ENCODE measurements at places on chromosomes 4 and X.

DNA sequence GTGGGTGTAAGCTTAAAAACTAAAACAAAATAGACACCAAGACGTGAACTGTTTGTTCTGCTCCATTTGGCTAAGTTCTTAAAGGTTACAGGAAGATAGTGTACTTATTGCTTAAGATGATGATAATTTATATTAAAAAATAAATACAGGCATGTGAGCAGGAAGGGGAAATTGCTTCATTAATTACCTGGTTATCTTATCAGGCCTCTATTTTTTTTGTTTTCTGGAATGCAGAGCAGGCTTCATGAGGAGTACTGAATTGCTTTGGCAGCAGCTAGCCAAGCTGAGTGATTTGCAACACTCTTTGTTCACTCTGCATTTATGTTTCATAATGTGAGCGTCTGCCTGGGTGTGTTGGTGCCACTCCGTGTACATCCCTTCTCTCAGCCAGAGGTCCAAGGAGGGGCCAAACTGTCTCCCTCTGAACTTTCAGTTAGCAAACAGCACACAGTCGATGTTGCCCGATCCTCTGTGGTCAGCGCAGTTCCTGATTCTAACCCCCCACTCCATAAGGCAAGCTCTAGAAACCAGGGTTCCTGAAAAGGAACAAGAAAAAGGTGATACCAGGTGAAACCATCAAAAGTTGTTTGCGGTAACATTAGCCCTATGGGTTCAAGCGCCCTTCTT, 348.2 kb downstream of the SPRY1 start:
- DNase-seq = no peak

- no peak for DNase-seq
Measured at GRCh38 chr4:185249105-185249504, 39.7 kb downstream of the SNX25 start.

GRCh38 chr4:180372691-180373090, 1870.5 kb upstream of the TENM3 start:
- no peak for DNase-seq

DNA sequence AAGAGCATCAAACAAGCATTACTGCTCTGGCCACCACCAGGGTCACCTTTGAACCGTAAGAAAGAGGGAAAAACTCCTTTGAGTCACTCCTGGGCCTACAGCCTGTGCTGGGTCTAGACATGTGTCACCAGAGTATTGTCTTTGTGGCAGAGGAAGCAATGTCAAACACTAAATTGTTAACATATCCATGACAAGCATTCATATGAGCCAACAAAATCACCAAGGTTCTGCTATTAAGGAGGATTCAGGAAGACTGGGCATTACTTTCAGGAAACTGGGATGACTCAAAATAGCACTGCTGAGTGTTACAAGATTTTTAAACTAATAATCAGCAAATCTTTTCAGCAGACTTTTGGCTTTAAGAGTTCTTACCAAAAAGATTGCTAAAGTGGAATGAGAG, 28.1 kb downstream of the LGI2 start:
- no peak for DNase-seq

DNA sequence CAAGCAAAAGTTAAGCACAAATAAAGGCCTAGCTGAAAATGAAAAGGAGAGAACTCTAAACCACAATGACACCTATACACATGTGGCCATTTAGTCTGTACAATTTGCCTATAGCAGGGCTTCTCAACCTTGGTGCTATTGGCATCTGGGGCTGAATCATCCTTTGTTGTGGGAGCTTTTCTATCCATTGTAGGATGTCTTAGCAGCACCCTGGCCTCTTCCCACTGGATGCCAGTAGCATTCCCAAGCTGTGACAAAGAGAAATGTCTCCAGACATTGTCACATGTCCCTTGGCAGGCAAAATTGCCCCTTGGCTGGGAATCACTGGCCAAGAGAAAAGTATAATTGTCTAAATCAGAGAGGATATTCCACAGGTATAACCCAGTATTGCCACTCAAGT, 13.5 kb upstream of the PRPS2 start:
- no peak for DNase-seq

GRCh38 chrX:129561453-129561852, 21.4 kb downstream of the OCRL start:
- no peak for DNase-seq

- no peak for DNase-seq
Measured at GRCh38 chr4:140807491-140808252, 51.5 kb upstream of the TBC1D9 start.

DNA sequence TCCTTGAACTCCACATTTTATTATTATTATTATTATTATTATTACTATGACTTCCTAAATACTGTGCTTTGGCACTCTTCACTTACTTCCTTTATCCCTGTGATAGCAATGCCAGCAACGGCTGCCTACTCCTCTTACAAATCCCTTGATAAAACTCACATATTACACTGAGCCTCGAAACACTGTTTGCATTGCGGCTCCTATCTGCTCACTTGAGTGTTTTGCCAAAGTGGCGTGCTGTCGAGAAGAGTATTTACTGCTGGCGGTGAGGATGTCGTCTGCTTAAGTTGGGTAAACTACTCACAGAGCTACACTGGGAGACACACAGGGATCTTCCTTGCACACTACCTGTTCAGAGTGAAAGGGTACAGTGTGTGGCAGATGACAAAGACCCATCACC, 143.4 kb upstream of the VCX3A start:
- no peak for DNase-seq

DNA sequence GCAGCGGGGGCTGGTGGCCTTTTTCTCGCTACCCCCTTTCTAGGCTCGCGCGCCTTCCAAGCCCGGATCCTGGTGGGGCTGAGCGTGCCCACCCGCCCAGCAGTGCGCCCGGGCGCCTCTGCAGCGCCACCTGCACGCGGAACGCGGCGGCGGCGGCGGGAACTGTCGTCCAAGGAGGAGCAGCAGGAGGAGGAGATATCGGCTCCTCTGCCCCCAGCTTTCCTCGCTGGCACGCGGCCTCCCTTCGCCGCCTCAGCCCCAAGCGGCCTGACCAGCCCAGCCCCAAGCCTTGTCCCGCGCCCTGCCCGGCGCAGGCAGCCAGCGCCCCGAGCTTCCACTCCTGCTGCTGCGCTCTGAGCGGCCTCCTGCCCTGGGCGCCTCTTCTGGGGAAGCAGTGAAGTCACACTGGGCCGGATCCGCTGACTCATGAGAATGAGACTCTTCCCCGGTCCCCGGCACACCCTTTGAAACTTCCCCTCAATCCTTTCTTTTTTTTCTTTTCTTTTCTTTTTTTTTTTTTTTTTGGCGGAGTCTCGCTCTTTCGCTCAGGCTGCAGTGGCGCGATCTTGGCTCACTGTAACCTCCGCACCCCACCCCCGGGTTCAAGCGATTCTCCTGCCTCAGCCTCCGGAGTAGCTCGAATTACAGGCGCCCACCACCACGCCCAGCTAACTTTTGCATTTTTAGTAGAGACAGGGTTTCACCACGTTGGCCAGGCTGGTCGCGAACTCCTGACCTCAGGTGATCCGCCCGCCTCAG, 10.6 kb upstream of the ELF4 start:
- DNase-seq = no peak

- no peak for DNase-seq
Measured at GRCh38 chr4:163492951-163493504, 1.5 kb upstream of the TMA16 start.

DNA sequence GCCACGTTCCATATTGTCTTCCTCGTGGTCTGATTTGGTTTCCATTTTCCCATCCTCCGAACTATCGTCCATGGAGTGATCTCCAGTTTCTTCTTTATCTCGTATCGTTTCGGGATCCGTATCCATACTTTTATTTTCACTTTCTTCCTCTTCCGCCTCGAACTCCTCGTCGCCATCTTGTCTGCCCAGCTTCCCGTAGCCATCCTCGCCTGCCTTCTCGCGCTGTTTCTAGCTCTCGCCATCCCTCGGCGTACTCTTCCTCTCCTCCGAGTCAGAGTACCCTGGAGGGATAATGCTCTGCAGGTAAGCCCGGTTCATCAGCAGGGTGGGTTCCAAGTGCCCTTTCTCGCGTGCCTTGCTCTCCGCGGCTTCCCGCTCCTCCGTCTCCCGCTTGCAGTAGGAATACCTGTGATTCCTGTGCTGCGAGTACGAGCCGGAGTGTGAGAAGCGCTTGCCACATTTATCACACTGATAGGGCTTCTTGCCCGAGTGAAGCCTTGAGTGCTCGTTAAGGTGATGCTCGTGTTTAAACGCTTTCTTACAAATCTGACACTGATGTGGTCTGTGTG, 134.5 kb upstream of the TAPT1 start:
- DNase-seq = no peak

DNA sequence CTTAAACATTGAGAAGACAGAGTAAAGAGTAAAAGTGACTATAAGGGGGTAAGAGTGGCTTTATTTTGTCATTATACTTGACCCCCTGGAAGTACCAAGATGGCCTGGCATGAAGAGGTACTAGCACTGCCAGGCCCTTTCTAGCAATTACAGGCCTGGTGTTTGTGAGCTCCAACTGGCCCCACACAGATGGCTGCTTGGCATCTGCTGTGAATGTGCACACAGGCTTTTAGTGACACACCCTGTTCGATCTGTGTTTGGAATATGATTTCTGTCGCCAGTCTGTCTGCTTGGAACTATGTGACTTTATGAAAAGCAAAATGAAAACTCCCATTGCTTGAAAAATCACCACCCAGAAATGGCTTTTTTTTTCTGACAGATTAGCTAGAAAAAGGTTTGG, 123.3 kb downstream of the CLCN4 start:
- DNase-seq = no peak

- peak; percentile 62 for DNase-seq
Measured at GRCh38 chr4:41160012-41160789, 54.1 kb downstream of the APBB2 start.

DNA sequence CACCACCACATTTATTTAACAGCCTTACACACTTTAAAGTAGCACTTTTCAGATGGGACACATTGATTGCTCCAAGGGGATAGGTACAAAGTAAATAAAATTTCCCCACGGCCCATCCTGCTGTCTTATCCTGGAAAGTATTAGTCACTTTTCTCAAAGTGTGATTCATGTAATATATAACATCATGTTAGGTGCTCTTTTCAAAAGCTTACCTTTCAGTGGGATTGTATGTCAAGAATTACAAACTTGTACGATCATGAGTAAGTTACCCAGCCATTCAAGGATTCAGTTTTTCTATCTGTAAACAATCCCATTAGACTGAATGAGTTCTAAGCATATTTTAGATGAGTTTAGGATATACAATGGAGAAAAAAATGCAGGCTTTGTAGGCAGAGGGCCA, 876.6 kb upstream of the GRID2 start:
- no peak for DNase-seq

DNA sequence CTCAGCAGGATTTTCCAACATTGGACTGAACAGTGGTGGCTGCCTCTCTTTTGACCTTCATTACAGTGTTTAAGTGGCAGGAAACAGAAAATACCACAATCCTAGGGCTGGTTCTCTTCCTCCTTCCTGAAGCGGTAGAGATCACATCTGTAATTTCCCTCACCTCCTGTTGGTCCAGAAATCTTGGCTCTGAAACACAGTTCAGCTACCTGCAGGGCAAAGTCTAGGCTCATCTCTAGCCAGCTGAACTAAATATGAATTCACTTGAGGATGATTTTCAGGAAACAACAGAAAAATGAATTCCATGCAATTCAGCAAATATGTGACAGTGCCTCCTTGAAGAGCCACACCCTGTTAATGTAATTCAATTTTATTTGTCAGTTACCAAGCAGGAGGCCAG, 531.9 kb downstream of the INPP4B start:
- DNase-seq = no peak

GRCh38 chrX:38768079-38768478, 33.2 kb upstream of the MID1IP1 start:
- no peak for DNase-seq

GRCh38 chrX:28693101-28693500, 105.9 kb downstream of the IL1RAPL1 start:
- DNase-seq = no peak

GRCh38 chr4:129823105-129823504, 727.2 kb downstream of the C4orf33 start:
- DNase-seq = no peak

DNA sequence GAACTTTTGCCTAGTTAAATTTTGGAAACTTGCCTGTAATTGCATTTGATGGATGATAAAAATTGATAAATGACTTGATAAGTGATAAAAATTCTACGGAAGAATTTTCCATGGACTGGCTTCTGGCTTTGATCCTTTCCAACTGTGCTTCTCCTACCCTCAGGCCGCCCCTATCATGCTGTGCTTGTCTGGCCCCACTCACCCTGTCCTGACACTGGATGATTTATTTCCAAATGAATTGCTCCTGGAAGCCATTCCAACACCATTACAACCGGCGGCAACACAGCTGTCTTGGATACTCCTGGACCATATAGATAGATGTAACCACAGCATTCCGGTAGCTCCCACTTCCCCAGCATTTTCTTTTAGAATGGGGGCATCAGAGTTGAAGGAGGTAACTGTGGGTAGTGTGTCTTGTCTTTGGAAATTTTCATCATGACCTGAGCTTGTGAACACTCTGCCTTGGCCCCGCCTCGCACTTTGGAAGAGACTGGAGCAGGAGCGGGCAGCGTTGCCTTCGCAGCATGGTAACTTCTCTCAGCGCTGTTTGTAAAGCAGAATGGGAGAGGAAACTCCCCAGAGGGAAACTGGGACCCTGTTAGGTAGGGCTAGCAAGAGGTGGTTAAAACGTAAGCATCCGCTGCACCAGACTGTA, 77.4 kb downstream of the TBL1X start:
- DNase-seq = no peak

DNA sequence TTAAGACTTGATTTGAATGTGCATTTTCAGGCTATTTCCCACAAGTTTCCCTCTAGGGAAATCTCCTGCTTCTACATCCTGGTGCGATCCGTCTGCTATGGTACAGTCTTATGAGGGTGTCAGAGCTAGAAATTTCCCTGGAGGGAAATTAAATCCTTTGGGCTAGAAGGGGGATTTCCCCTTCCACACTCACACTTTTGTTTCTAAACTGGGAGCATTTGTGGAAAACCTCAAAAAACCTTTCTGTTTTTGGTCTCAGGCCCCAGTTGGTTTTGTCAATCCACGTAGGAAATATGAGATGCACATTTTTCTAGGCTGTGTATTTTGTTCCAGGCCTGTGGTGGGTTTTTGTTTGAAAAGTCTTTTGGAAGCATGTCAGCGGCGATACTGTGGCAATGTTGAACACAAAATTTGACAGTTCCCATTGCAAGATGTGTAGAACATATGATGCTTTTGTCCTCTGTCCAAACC, 17.8 kb downstream of the HMGB3 start:
- DNase-seq = no peak

DNA sequence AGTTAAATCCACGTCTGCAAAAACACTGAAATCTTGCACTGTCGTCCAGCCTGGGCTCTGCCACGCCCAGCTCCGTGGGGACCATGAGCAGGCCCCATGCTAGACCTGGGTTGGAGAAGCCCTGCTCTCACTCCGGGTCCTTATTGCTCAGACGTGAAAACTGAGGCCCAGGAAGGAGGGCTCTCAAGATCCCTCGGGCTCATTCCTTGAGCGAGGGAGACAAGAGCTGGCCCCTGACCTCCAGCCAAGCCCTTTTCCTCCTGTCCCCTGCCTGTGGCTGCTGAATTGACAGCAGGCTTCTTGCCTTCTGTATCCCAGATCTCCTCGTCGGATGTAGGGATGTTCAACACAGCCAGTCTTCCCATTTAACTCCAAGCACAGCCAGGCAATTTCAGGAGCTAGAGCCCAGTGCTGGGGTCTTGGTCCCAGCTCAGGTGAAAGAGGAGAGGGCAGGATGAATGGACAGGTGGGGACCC, 109.5 kb downstream of the CPZ start:
- no peak for DNase-seq

Data from esophagus muscularis mucosa (tissue), 4 donors.